ENCODE measurements at places on chromosomes 13 and 19. TPM values are rescaled to one million over a fixed set of nuclear protein-coding genes. Genes with fewer than 3 reads are reported as not detected.

Gene APLP1
- total RNA-seq, result 6.7 TPM

Gene MISP3
- 0.25 TPM for total RNA-seq

Gene SPTBN4
- 7.4 TPM for total RNA-seq

Gene ZNF575
- 0.37 TPM for total RNA-seq

Gene SLC8A2
- total RNA-seq, result under 0.01 TPM

Gene FAM124A
- 2.2 TPM for total RNA-seq

Gene TMEM238
- total RNA-seq, result 0.33 TPM

Gene SLAIN1
- 1.4 TPM for total RNA-seq

Gene COL4A1
- total RNA-seq, result 43.2 TPM

Gene EFNA2
- total RNA-seq, result not detected

Gene FCER2
- total RNA-seq, result not detected

Gene AMH
- 0.66 TPM for total RNA-seq

Gene OR4F17
- total RNA-seq, result not detected

Gene CEACAM4
- total RNA-seq, result not detected

Gene HNRNPA1L2
- total RNA-seq, result 3.9 TPM

Gene ZNF627
- total RNA-seq, result 24.9 TPM
